ENCODE measurements at places on chromosomes 2 and 18.

GRCh38 chr2:10137053-10137843 is 14.7 kb downstream of the RRM2 start:
- no peak for DNase-seq

DNA sequence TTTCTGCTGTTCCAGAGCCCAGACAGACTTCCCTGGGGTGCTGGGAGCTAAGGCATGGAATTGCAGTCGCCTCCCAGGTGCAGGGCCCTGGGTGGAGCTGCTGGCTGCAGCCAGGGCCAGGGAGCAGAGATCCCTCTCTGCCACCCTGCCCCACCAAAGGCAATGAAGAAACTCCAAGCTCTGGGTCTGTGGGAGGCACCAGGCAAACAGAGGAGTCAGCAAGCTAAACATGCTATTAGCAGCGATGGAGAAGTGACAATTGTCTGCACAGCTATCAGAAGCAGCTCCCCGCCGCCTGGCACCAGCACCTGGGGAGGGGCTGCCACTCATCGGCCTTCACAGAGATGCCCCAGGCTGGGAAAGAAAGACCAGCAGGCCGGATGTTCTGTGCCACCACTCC is 28.0 kb upstream of the COX5B start:
- DNase-seq: no peak

- DNase-seq: no peak
Measured at GRCh38 chr18:60232541-60232940, 140.0 kb downstream of the MC4R start.

DNA sequence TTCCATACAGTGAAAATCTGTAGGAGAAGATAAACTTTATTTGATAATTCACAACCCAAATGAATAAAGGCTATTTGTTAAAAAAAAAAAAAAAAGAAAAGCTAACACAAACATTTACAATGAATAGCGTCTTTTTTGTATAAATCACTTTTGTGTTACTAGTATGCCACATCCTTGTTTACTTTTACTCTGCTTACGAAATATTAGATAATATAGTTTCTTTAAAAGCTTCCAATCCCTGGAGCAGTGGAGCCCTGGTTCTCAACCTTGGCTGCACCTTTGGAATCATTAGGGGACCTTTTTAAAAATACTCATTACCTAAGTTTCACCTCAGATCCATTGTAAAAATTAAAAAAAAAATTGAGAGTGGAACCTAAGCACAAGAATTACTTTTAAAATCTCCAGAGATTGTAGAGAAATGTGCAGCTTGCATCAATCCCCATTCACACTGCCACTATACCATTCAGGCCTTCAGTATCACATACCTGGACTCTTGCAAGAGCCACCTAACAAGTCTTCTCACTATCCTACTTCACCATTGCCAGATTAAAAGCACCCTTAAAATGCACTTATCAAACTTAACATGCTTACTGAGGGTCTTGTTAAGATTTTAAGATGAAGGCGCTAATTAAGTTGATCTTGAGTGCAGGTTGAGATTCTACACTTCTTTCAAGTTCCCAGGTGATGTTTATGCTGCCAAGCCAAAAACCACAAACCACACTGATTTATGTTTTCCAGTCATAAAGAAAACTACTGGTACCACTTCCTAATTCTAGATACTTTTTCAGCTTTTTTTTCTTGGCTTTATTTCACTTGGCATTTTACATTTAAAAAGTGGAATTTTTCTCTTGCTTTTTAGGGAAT is 59.7 kb upstream of the ZC3H15 start:
- no peak for DNase-seq

DNA sequence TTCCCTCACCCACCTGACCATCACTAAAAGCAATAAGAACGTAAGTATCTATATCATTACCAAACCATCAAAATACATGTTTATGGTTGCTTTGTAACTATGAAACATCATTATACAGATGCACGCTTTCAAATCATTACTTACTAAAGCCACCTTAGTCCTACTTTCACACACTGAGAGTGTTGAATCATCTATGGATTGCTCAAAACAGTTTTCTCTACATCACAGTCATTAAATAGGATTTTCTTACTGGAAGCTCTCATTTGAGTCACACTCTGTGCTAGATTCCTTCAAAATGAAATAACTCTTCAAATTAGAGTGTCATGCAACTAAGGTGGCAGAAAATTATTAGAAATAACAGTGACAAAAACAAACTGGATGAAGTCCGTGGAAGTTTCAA is 878.4 kb downstream of the CPS1 start:
- DNase-seq: no peak

GRCh38 chr2:224781400-224781799 is 65.2 kb upstream of the CCDC195 start:
- no peak for DNase-seq

DNA sequence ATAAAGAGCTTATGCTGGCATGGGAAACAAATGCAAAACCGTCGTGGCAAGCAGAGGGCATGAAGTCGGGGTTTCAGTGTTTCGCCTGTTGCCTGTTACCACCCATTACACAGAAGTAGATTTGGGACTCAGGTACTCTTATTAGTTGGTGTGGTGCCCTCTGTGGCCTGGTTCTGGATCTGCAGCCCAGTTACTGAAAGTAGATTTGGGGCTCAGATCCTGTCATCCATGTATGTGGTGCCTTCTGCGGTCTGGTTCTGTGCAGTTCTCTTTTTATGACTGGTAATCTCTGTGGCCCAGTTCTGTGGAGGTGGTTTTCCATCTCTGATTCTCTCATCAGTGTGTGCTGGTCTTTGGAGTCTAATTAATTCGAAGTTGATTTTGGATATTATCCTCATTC is 45.2 kb downstream of the ADNP2 start:
- no peak for DNase-seq

DNA sequence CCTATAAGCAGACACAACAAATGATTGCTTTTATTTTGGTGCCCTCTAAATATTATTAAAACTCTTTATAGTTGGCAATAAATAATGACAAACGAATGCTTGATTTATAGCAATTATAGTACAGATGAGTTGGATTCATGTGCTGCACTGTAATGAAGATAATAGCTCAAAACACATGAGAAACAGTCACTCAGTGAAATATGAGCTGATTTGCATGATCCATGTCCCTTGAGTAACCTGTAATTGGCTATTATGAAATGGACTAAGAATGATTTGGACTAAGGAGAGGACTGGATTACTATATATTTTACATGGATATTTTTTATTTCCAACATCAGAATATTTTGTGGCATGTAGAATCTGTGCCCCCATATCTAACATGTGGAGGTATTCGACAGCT is 365.6 kb upstream of the UBE2E3 start:
- DNase-seq: no peak

GRCh38 chr2:121372721-121373353 is 87.8 kb upstream of the TFCP2L1 start:
- DNase-seq: no peak

- DNase-seq: no peak
Measured at GRCh38 chr18:36709315-36709714, 119.5 kb downstream of the TPGS2 start.

DNA sequence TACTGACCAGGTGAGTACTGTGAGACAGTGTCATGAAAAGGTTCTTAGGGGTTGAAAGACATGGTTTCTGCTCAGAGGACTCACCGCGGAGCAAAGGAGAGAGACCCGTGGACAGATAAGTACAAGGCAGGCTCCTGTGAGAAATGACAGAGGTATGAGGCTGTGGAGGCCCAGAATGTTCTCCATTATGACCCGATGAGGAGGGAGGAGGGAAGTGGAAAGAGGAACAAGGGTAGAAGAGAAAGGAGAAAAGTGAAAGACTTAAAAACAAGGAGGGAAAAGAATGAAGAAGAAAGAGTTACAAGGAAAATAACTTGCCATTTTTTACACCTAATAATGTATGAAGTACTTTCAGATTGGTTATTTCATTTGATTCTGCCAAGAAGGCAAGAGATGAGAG is 29.8 kb downstream of the MAPRE3 start:
- DNase-seq: no peak

DNA sequence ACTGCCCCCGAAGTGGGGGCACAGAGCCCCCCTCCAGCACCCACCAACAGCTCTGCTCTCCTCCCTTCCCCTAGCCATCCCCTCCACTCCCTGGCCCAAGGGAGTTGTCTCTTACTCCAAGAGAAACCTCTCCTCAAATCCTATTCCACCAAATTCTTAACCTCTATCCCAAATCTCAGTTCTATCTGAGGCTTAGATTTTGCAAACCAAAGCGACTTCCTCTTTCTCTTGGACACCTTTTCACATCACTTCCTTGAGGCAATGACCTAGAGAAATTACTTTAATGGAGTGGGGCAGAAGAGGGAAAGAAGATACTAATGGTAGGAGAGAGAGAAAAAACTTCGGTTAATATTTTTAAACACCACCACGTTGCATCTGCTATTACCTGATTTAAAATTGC is 167.2 kb downstream of the SS18 start:
- no peak for DNase-seq

Measured in T follicular helper cell (primary cell).